ENCODE measurements at places on chromosomes 5 and 9.

DNA sequence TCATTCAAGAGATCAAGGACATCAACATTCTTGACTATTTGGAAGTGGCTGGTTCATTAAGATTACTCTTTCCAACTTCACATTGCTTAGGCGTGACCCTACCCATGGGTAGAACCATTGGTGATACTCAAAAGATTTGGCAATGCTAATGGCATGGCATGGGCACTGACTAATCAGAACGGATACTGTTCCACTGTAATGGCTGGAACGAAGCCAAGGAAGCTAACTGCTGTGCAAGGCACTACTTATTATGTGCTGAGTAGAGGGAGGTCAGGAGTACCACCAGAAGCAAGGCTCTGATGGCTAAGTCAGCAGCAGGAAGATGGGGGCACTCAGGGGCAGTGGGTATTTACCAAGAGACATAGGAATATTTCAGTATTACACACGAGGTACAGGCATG is 31.9 kb downstream of the GNA14 start:
- DNase-seq: no peak

DNA sequence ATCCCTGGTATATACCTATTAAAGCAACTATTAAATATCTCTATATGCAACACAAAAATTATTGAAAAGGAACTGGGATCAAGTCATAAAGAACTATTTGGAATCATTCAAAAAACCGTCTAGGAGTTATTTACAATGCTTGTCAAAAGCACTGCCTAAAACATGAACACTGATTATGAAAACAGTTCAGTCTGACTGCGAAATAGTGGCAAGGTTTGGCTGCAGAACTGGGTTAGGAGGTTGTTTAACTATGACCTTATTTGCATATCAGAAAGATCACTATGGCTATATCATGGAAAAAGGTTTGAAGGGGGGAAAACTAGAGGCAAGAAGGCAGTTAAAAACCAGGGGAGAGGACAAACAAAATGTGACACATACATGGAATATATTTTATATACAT is 12.0 kb downstream of the FBXW2 start:
- DNase-seq: no peak

DNA sequence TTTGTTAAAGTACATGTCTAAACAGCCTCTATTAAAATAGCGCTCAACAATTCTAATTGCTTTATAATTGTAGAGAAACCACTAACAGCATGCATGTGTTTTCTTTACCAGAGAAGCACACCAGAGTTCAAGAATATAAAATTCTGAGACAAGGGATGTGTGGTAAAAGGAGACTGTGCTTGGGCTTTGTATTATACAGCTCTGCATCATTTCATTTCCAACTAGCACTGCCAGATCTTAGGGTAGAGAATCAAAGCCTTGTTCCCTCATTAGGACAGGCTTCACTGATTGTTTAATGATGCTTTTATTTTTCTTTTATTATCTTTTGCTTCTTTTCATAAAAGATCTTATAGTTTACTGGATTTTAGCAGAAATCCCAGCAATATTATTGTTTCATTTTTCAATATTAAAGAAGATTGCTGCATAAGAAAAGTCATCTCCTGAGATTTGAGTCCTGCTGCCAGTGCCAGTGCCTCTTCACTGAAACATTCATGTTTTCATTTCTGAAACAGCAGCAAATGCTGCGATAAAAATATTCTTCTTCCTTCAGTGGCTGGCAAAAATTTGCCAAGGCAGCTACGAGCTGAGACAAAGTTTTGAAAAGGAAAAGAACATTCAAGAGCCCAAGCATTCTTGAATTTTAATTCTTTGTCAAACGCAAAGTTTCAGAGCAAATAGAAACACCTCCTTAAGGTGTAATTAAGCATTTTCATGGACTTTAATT is 491.0 kb upstream of the PIK3R1 start:
- DNase-seq: no peak

GRCh38 chr9:76231001-76231400 is 163.2 kb downstream of the RFK start:
- no peak for DNase-seq

DNA sequence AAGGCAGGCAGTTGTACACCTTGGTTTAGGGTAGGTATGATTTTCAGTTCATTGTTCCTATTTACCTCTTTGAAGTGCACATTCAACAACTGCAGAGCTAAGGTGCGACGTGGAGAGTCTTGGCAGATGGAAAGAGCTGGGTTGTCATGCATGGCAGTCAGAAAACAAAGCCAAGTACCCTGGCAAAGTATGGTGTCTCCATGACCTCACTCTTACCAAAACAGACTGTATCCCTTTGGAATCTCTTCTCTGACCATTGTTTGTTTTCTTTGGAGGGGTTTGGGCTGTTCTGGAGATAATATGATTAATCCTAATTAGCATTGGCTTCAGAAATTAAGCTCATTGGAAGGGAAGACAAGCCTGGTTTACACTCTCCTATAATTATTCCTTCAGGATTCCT is 665.7 kb downstream of the DNAH5 start:
- no peak for DNase-seq

DNA sequence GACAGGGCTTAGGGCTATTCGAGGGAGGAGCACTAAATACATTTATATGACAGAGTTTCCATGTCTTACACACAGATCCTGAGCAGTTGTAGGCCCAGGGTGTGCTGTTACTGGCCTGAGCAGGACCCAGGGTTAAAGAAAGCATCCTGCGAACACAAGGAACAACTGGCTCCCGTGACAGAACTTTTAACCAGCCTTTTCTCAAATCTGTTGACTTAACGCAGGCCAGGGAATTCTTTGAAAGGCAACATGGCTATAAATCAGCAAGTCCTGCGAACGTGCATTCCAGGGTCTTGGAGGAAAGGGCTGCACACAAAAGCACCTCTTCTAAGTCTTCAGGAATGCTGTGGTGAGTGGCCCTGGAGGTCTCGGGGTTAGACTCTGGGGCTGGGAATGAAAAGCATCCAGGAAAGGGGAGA is 45.2 kb upstream of the ANKRD55 start:
- DNase-seq: no peak

GRCh38 chr5:169527066-169527465 is 56.5 kb upstream of the SPDL1 start:
- DNase-seq: no peak

GRCh38 chr5:58071566-58071965 is 388.3 kb downstream of the PLK2 start:
- no peak for DNase-seq

GRCh38 chr5:167285591-167285990 is 1005.9 kb upstream of the WWC1 start:
- no peak for DNase-seq

GRCh38 chr5:22678886-22679285 is 174.3 kb downstream of the CDH12 start:
- no peak for DNase-seq

- DNase-seq: no peak
These were observed 50.5 kb downstream of the SH3PXD2B start for GRCh38 chr5:172403817-172404216.

- DNase-seq: no peak
These were observed 378.3 kb upstream of the WWC1 start for GRCh38 chr5:167912941-167913665.

DNA sequence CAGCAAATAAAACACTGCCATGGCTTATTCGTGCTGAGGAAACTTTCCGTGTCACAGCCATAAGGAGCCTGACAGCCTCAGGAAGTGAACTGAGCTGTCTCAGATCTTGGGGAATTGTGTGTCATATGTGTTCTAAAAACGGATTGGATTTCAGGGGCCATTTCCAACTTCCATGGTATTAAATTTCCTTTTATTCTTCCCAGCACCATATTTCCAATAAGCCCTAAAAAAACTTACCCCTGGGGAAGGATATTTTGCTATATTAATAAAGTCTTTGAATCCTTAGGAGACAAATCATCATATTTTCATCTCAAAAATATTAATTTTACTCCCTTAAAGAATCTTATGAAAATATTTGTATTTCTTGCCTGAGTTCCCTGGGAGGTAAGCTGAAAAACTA is 93.9 kb downstream of the LHFPL2 start:
- no peak for DNase-seq

- DNase-seq: no peak
These were observed 122.2 kb downstream of the CRB2 start for GRCh38 chr9:123478160-123478559.

Measured in HuH-7.5 (cell line).